T-helper 9 cell (primary cell): ENCODE measurements at places on chromosomes 6 and 20.

DNA sequence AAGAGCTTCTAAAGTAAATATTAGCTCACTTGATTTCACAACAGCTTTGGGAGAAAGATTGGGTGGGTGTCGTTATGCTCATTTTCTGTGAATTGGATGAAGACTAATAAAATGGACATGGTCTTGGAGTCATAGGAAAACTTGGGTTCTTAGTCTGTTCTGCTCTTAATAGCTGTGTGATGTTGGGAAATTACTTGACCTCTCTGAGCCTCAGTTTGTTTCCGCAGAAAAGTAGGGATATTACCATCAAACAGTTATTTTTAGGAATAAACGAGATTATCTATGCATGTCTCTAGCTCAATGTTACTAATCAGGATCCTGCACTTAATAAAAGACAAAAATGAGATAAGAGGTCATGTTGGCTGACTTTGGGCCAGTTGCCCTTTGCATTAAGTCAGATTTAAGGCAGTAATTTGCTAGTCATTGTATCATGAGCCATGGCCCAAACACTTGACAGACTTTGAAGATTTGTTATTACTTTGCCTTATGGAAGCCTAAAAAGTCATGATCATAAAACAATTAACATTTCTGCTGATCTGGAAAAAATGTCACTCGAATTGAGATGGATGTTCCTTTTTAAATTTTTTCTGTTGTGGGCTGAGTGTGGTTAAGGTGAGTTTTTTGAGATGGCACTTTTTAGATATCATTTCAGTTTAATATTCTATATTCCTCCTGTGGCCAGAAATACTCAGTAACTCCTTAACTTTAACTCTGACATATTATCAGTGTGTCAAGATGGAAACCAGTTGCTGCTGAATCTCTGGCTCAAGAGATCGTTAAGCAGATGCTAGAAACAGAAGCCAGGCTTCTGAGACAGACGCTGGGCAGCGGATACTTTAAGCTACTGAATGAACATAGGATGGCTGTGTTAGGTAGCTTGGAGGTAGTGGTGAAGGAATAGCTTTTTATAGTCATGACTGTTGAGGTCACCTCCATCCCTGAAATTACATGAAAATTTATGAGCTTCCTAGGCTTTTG, 291.6 kb downstream of the PHF3 start:
- no peak for DNase-seq

DNA sequence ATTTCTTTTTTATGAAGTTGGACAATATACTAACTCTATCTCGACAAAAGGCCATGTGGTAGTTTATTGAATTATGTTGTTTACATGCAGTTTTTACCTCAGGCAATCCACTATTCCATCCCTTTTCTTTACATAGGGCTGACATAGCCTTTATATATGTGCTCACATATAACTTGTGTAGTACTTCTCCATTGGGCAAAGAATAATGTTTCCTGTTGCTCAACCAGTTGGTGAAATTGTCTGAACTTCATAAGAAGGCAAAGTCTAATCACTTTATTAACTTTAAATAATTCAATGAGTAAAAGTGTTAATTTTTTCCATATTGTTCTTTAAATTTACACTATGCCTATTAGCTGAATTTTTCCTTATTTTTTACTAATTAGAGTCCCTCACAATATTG, 1272.1 kb downstream of the EPHA7 start:
- DNase-seq = no peak

- no peak for DNase-seq
These were observed 193.4 kb upstream of the CDYL start for GRCh38 chr6:4582506-4583417.

GRCh38 chr6:166939345-166939744, 17.0 kb downstream of the RNASET2 start:
- no peak for DNase-seq

- no peak for DNase-seq
These were observed 91.7 kb upstream of the PHACTR3 start for GRCh38 chr20:59512651-59513050.

DNA sequence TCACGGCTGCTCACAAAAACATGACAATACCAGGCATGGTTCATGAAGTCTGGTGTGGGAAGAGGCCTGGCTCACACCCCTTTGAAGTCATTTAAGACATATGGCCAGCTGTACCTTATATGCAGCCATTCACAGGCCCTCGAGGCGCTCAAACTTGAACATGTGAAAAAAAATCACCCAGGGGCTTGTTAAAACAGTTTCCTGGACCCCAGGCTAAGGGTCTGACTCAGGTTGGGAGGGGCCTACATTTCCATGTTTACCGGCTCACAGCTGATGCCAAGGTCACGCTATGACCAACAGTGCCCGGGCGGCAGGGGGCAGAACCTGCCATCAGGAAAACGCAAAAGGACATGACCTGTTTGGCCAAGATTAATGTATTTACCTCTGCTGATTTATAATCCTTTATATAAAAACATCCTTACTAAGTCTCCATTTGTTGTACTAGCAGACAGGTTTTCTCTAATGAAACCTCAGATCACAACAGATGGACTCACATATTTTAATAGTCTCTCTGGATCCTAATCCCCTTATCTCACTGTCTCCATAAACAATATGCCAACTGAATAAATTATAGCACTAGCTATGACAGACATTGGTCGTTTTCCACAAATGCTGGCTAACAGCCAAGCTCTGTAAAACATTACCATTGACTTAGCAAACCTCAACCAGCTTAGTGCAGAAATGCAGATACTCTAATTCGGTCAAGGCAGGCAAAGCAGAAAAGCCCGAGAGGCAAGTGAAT, 19.9 kb downstream of the EZR start:
- DNase-seq = no peak

- no peak for DNase-seq
These were observed 42.7 kb upstream of the AGPAT4 start for GRCh38 chr6:161316531-161316930.

- no peak for DNase-seq
These were observed 16.5 kb downstream of the RIPOR2 start for GRCh38 chr6:24919056-24919892.

- no peak for DNase-seq
These were observed 1403.1 kb downstream of the HACE1 start for GRCh38 chr6:103456652-103457051.

DNA sequence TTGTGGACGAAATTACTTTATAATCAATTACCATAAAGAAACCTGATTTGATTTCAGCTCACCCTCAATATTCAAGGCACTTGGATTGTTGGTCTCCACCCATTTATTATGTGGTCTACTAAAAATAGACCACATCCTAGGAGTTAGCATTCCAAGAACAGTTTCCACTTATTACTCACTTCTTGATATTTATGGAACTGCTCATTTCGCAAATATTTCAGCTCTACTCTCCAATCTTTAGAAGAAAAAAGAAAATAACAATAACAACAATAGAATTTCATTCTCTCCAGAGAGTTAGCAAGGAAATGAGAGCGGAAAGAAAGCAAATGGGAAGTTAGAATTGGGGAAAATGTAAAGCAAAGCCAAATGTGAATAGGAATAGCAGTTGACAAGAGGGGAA, 26.2 kb upstream of the HDAC2 start:
- no peak for DNase-seq

- DNase-seq = no peak
These were observed 57.3 kb upstream of the PHACTR2 start for GRCh38 chr6:143620447-143620846.

DNA sequence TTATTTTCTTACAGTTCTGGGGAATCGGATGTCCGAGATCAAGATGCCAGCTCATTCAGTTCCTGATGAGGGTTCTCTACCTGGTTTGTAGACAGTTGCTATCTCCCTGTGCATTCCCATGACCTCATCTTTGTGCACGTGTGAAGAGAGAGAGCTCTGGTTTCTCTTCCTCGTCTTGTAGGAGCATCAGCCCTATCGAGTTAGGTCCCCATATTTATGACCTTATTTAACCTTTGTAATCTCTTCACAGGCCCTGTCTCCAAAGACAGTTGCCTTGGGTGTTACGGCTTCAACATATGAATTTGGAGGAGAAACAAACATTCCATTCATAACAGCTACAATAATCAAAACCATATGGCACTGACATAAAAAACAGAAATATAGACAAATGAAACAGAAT, 455.3 kb downstream of the HACE1 start:
- no peak for DNase-seq

GRCh38 chr20:38321959-38322598, 18.1 kb downstream of the BPI start:
- no peak for DNase-seq
